ENCODE measurements at places on chromosomes 12 and 14.

DNA sequence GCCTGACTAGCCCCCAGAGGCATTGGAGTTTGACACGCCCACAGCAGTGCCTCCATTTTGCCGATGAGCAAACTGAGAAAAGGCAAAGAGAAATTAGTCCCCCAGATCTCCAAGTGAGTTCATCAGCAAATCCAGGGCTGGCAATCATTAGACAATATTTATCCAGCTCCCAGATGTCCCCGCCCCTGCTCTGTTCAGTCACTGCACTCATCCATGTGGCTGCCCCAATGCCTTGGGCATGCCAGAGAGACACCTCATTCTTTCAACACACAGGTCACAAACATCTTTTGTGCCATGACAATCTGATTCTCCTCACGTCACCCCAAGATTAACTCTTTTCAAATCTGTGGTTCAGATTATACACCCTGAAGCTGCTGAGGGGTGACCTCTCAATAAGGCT is 43.5 kb downstream of the DPF3 start:
- no peak for DNase-seq

- DNase-seq: no peak
Observed at GRCh38 chr14:103735815-103736545, 20.4 kb downstream of the ZFYVE21 start.

GRCh38 chr12:45763381-45763780 is 33.9 kb downstream of the ARID2 start:
- DNase-seq: no peak

GRCh38 chr14:61562321-61563161 is 132.8 kb upstream of the HIF1A start:
- no peak for DNase-seq

DNA sequence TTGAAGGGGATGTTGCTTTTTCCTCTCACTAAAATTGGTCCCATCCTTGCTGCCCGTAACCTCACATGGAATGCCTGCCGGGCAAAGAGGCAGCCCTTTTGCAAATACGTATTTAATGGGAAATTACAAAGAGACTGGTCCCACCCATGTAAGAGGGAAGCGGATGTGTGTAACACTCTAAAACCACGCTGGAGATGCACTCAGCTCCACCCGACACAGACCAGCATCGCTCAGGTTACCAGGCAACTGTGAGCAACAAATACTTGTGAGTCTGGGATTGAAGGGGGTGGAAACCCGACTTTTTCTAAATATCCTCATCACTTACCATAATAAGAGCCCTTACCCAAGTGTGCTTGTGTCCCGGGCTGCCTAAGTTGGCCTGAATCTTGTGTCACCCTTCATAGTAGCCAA is 47.7 kb downstream of the ELK3 start:
- DNase-seq: peak; percentile 76

- DNase-seq: no peak
Observed at GRCh38 chr12:116320791-116321217, 43.3 kb upstream of the MED13L start.

GRCh38 chr12:113136128-113136989 is 798 bp upstream of the RASAL1 start:
- DNase-seq: peak; percentile 77

DNA sequence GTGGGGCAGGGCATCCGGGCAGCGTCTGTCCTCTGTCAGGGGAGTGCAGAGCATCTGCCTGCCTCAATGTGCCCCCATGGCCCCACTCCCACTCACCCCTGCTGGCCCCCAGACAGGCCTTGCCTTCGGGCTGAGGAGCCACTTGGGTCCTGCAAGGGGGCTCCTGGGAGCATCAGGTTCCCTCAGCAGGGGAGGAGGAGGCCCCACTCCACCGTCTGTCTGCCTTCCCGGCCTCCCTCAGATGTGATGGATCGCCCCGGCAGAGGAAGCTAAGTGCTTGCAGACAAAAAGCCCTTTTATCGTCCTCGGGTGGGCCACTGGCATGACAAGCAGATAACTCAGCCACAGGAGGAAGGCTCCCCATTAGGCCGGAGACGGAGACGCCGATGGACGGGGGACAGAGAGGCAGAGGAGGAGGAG is 35.1 kb downstream of the NCOR2 start:
- DNase-seq: no peak

DNA sequence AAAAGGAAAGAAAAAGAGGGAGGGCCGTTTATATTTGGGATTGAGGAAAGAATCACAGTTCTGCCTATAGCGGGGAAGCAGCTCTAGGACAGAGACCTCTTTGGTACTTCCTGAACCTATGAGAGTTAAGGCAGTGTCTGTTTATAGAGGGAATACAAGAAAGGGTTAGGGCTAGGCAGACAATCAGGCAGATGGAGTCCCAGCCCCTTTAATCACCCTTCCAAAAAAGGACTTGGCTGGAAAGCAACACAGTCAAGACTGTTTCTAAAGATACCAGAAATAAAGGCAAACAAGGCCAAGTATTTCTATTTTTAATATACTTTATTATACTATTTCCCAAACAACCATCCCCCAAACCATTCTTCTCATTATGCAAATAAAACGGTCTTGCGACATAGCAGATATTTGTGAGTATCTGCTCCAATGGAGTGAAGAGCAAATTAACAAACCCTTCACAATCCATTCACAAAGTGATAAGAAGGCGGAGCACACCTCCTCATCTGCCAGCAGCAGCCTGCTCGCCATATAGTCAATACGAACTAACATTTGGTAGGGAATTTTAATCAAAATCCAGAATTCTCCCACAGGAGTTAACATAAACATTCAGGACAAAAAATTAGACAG is 697 bp upstream of the GRIP1 start:
- no peak for DNase-seq

DNA sequence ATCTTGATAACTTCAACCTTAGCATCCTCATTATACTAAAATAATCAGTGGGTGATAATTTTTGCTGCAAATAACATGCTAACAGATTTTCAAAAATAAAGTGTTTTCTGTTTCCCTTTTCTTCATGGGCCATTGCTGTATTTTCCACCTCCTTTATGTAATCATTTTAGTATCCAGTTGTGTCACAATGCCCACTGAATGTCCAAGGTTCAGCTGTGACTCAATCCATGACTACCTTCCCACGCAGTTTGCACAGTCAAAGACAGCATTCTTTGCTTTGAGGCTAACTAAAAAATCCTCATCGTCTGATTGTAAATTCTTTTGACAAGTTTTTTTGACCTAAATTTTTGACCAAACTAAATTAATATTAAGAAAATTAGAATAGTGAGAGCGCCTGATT is 474.1 kb downstream of the FLRT2 start:
- DNase-seq: no peak

- DNase-seq: no peak
Observed at GRCh38 chr14:57725399-57726077, 140.4 kb downstream of the SLC35F4 start.

DNA sequence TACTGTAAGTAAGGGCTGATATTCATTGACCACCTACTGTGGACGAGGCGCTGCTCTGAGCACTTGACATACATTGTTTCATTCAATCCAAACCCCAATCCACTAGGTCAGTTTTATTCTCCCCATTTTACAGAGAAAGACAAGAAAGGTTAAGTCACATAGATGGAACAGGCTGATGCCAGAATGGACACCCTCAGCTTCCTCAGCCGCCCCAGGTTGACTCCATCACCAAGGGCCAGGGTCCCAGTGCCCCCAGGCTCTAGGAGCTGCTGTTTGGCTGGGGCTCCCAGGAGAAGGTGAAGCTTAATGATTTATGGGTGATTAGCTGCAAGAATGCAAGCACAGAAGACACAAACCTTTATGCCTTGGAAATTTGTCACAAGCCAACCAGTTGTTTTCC is 671 bp upstream of the AQP2 start:
- no peak for DNase-seq

GRCh38 chr12:14367040-14367661 is 1.7 kb downstream of the ATF7IP start:
- no peak for DNase-seq

DNA sequence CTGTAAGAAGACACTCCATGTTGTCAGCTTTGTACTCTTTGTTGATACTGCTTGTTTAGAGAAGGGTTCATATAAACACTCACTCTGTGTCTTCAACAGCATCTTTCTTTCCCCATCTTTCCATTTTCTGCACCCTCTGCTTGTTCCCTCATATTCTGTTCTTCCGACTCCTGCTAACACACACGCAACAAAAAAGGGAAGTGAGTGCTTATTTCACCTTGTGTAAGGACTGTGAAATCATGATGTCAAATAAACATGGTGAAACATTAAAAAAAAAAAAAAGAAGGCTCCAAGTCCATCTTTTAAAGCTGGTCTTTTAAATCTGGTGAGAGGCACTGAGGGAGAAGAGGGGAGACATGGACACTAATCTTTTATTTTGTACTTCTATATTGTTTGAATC is 145.4 kb downstream of the RPAP3 start:
- no peak for DNase-seq

GRCh38 chr12:117903110-117903840 is 65.5 kb downstream of the KSR2 start:
- DNase-seq: no peak

- DNase-seq: no peak
Observed at GRCh38 chr12:74791365-74791764, 253.7 kb downstream of the ATXN7L3B start.

DNA sequence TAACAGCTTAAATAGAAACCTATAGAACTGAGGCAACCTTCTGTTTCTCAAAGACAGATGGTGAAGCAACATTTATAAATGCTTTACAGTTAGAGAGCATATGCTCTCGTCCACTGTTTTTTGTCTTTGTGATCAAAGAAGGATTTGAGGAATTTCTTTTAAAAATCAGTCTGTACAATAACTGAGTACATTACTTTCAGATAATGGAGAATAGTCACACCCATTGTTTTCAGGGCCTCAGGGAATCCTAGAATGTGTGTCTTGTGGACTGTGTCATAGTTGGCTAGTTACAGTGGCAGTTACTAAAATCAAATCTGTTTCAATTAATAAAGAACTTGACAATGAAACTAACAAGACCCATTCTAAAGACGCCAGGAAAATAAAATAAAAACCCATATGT is 107.9 kb downstream of the PRKCH start:
- DNase-seq: no peak

DNA sequence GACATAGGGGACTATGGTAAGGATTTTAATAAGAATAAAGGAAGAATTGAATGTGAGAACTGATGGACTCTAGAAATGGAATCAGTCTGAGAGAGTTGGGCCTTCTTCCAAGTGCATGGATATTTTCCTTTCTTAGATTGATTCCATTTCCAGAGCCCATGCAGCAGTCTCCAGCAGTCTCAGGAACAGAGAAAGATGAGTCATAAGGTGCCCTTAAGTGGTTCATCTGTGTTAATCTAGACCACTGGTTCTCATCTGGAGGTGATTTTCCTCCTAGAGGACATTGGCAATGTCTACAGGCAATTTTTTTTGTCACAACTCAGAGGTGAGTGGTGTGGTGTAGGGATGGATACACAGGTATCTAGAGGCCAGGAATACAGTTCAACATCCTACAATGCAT is 25.9 kb downstream of the TRIM9 start:
- no peak for DNase-seq

- DNase-seq: no peak
Observed at GRCh38 chr12:12384571-12385340, 27.9 kb downstream of the BORCS5 start.

GRCh38 chr12:112046003-112046402 is 32.8 kb downstream of the ERP29 start:
- no peak for DNase-seq

- DNase-seq: no peak
Observed at GRCh38 chr12:31687101-31687527, 27.6 kb downstream of the ETFBKMT start.

- DNase-seq: no peak
Observed at GRCh38 chr12:28108599-28108998, 81.7 kb upstream of the CCDC91 start.

All from T-helper 1 cell (primary cell).